Activated CD8-positive, alpha-beta memory T cell treated with anti-CD3 and anti-CD28 coated beads for 24 hours (primary cell): ENCODE measurements at places on chromosomes 5 and 9.

DNA sequence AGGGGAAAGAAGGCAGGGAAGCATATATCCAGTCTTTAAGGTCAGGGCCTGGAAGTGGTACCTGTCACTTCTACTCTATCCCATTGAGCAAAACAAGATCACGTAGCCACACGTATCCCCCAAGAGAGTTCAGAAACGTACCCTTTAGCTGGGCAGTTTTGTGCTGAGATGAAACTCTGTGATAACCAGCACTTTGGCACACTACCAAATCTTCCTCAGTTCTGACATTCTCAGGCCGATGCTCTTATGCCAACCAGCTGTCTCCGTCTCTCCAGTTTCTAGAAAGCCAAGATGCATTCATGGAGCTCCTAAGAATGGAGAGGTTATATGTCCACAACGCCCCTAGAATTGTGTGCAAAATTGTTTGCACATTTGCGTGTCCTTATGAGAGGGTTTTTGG is 176.6 kb upstream of the MSX2 start:
- no peak for DNase-seq

- DNase-seq, result no peak
These were observed 1.0 kb downstream of the TRIP13 start for GRCh38 chr5:893711-894110.

DNA sequence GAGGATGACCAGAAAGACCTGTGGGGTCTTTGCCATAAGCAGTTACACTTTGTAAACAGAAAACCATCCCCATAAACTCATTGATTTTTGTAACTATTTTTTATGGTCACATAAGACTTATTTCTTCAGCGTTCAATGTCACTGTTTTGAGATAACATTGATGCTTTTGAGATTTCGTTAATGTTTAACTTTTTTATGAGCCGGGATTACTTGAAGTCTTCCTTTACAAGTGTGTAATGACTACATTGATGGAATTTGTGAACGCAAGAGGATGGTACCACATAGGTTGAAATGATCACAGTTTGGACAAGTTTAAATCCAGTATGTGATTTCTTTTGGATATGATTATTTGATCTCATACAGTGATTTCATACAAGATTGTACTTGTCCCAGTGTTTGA is 1.8 kb downstream of the SLC12A2 start:
- no peak for DNase-seq

GRCh38 chr5:154031937-154032489 is 6.7 kb downstream of the FAM114A2 start:
- no peak for DNase-seq

GRCh38 chr9:68844631-68845612 is 139.9 kb downstream of the PIP5K1B start:
- no peak for DNase-seq

DNA sequence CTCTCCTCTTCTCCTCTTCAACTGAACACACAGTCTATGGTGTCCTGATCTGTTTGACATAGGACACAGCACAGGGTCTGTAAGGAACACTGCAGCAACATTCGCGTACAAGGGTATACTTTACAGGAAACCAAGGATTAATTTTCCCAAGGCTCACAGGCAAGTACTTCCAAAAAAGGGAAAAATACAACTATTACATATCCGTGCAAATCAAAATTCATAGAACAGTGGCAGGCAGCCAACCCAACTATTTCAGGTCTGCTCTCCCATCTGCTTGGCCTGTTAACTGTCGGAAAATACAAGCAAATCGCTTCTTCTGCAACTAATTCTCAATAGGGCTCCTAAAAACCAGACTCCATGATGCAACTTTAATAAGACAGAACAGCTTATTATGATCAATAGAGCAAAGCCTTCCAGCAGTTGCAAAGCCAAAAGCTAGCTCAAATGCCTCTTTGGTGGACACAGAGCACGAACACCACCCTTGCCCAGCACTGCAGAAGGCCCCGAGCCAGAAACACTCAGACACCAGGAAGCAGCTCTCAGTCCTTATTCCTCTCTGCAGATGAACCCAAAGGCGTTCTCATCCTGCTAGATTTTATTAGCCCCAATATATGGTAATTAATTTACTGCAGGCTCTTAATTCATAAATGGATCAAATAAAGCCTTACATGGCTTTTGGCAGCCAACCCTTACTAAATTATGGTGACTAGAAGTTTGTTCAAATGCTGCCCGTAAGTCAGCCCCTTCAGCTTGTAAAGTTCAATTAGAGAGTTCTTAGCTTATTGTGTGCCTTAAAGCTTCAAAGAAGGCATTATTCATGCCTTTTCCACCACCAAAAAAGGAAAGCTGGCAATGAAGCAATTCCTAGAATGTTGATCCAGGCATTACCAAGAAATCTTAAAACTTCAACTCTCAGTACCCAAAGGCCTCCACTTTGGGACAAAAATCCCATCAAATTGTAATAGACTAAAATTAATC is 68.8 kb downstream of the ZNF608 start:
- no peak for DNase-seq

DNA sequence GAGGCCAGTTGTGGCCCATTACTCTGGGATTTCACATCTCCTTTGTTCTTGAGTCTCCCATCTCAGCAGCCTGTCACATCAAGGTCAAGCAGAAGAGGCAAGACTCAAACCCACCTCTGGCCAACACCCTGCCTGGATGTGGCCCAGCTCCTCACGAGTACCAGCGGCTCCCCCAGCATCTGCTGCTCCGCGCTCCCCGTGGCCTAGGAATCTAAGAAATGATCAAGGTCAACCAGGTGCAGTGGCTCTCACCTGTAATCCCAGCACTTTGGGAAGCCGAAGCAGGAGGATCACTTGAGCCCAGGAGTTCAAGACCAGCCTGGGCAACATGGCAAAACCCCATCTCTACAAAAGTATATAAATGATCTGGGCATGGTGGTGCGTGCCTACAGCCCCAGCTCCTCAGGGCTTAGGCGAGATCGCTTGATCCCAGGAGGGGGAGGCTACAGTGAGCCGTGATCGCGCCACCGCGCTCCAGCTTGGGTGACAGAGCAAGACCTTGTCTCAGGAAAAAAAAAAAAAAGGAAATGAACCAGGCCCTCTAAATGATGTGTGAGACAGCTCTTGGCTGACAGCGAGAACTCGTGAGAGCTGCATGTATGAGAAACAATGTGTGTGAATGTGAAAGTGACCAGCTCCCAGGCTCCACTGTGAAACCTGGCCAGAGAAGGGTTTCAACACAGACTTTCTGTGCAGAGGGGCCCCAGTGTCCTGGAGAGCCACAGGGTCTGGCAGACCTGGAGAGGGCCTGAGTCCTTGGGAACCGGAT is 61.6 kb upstream of the ANGPTL2 start:
- no peak for DNase-seq

DNA sequence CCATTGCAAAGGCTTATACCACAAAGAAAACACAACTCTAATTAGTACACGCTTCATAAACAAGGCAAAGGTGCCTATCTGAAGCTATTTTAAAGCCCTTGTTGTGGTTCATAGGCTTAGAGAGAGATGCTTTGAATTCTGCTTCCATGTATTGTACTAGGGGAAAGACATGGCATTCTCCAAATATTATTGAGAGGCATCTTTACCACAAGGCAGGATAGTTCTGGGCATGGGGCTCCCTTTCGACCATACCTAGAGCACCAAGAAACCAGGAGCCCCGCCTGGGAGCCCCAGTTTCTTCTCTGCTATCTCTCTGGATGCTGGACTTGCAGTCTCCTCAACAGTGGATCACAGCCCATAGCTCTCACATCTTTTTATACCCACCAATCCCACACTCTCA is 93.7 kb downstream of the NFIB start:
- DNase-seq, result no peak

DNA sequence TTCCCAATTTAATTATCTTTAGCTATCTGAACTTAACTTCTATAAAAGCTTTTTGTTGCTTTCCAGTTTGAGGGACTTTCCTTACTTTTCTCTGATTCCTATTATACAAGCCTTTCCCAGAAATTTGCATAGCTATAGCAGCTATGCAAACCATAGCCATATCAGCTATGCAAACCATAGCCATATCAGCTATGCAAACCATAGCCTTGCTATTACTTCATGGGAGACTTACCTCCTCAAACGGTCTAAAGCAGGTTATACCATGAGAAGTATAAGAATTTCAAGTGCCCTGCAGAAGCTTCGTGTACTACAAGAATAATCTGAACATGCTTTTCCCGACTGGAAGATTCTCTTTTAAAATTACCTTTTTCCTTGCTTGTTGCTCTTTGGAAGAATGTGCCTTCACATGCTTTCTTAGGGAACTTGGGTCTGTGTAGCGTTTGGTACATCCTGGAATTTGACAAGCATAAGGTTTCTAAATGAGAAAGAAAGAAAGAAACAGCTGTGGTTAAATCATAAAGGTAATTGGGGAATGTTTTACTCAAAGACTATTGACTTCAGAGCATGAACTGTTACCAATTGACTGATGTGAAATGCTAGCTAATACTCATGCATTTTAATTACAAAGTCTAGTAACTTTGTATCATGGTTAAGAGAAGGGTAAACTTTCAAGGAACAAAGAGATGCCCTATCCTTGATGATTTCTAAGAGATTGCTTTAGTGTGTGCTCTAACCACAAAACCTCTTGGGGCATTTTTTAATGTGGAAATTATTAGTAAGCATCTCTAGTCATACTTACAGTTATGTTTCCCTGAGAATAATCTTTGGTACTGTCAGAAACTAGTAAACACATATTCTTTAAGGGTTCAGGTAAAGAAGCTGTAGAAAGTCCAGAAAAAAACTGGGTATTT is 367.6 kb downstream of the GLIS3 start:
- DNase-seq, result no peak

- DNase-seq, result no peak
These were observed 213.9 kb downstream of the GABBR2 start for GRCh38 chr9:98494852-98495251.

DNA sequence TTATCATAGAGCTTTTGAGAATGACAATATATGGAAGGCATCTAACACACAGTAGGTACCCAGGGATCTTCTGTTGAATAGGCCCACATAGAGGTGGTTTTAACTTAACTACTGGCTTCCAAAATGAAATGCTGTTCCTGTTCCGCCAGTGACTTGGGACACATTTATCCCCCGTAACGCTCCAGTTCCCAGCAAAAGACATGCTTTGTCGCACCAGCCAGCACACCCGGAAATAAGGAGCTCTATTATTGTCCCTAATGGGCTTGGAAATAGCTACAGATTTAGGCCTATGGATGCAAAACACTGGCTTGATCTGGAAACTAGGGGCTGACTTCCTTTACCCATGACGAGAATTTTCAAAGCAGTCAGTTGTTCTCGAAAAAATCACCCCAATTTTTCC is 45.9 kb upstream of the C5orf58 start:
- DNase-seq, result no peak

- DNase-seq, result no peak
These were observed 69.5 kb upstream of the ANXA1 start for GRCh38 chr9:73081979-73082657.

DNA sequence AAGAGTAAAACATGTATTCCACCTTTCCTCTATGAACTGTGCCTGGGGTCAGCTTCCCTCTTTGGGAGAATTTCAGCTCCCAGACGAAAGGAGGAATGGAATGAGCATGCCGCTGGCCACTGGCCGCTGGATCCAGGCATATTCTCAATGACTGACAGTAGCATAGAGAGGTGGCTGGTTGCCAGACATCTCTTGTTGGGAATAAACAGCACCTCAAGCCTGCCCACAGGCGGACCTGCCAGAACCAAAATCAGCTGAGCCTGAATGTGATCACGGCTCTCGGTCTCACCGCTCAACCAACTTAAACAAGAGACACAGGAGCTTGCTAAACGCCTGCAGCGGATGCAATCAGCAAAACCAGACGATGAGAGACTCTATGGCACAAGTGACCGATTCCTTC is 20.6 kb downstream of the TBC1D9B start:
- DNase-seq, result no peak
